ENCODE measurements at places on chromosomes 3 and 15.
A peak's percentile ranks its signal among the peaks of the same experiment; 100 is the strongest.

GRCh38 chr3:39491733-39492350, 24.4 kb downstream of the MOBP start:
- no peak for DNase-seq

DNA sequence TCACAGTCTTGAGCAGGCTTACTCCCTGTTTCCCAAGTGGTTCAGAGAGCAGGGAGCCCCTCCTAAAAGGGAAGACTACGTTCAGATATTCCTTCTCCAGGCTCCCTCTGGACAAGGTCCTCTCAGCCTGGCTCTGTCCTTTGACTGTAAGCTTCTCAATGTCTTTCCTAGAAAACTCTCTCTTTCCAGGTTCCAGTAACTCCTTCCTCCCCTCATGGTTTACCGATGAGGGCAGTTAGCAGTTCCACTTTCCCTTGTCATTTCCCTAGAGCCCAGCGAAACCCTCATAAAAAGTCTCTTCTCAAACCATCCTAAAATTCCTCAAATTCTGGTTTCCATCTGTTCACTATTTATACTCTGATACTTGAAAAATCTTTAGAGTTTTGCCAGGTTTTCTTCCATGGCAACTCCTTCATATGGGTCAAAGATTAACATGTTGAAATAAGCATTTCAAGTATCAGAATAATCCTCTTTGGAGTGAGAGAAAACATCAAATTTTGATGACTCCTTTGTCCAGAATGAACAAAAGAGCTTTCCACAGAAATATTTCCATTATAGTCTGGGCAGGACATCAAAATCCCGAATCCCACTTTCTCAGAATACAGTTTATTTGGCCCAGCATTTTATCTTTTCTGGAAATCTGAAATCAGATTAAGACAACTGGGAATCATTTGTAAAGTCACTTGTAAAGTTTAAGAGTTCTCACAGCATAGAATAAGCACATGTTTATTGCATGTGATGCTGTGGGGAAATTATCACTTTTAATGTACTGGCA, 599.4 kb downstream of the UNC13C start:
- DNase-seq, result no peak

DNA sequence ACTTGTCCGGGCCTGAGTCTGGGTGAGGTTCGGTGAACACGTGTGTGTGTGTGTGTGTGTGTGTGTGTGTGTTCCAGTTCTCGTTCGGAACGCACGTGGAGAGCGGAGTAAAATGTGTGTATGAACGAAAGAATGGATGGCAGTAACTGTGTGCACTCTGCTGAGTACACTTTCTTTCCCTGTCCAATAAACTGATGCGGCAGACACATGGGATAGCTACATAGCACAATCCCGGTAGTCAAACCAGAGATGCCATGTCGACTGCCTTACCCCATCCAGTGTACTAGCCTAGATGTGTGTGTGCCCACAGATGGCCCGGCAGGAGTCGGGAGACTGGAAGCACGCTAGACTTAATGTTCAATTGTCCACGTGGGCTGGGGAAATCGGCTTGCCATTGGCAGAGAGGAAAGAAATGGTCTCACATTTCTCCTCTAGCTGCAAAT, 507 bp upstream of the GOLIM4 start:
- peak; percentile 85 for DNase-seq

- no peak for DNase-seq
Observed at GRCh38 chr15:96470681-96471310, 140.3 kb downstream of the NR2F2 start.

- no peak for DNase-seq
Observed at GRCh38 chr3:140233702-140234101, 298.7 kb downstream of the CLSTN2 start.

GRCh38 chr3:146203776-146204175, 42.8 kb upstream of the PLOD2 start:
- no peak for DNase-seq

DNA sequence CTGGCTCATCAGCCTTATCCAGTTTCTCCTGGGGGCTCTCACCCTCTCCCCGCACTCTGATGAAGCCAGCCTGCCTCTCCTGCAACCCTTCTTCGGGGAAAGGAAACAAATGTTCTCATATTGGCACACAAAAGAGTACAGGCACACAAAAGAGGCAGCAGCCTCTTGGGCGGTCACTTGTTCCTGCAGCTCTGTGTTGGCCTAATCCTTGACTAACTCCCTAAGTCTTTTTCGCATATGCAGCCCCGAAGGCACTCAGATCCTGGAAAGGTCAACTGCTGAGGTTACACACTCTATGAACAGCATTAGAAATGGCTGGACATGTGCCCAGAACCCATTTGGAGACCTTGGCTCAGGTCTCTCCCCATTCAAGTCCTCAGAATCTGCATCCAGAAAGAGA, 7.4 kb upstream of the CAMP start:
- no peak for DNase-seq

DNA sequence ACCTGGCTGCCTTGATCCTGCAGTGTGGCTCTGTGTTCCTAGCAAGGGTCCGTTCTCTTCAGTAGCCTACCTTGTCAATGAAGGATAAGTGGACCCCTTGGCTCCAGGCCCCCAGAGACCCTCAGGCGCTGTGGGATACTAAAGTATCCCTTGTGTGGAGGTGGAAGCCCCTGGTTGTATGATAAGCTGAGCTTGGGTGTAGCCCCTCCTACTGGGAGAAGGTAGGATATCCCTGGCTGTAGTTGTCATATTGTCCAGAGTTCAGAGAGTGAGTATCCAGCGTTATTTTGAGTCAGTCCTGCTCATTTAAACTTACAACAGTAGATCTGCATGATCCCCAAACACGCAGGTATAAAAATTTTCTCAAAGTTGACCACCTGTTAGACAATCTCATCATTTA, 496.8 kb downstream of the CNTN4 start:
- no peak for DNase-seq

DNA sequence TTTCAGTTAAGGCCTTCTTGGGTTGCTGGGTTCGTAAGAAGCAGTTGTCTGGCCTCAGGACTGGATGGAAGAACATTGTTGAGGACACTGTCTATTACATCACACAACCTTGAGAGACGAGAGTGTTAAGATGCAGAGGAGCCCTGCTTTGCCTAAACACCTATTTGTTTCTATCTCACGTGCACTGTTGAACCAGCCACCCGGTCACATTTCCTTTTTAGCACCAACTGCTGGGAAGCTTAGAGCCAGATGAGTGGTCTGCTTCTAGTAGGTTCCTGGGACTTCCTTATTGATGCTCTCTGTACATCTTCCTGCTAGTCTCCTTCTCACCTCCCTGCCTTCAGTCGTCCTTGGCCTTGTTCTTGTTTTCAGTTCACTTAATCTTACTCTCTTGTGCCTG, 22.3 kb downstream of the CAND2 start:
- no peak for DNase-seq

DNA sequence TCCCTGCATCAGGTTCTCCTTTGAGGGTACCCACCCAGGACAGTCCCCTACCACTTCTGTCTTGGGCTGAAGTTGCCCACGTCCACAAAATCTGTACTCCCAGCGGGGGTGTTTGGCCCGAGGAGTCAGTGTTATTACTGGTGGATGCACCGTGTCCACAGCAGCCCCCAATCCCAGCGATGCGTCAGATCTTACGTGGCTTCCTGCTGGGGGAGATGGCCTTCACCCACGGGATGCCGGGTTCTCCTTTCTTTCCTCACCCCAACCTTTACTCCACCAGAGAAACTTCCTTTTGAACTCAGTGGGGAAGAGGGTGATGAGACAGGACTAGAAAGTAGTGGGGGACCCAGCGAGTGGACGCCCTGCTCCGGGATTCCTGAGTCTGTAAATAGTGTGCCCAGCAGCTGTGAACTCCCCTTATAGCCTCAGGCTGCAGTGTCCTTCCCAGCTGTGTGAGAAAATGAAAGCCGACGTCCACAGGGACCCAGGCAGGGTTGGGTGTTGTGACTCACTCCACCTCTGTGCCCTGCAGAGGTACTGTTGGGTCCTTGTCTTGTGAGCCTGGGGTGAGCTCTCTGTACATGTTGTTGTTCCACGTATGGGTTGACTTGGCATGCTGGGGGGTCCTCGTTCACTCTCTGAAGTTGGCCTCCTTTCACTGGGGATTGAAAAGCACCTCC, 31.5 kb downstream of the CRTAP start:
- no peak for DNase-seq

DNA sequence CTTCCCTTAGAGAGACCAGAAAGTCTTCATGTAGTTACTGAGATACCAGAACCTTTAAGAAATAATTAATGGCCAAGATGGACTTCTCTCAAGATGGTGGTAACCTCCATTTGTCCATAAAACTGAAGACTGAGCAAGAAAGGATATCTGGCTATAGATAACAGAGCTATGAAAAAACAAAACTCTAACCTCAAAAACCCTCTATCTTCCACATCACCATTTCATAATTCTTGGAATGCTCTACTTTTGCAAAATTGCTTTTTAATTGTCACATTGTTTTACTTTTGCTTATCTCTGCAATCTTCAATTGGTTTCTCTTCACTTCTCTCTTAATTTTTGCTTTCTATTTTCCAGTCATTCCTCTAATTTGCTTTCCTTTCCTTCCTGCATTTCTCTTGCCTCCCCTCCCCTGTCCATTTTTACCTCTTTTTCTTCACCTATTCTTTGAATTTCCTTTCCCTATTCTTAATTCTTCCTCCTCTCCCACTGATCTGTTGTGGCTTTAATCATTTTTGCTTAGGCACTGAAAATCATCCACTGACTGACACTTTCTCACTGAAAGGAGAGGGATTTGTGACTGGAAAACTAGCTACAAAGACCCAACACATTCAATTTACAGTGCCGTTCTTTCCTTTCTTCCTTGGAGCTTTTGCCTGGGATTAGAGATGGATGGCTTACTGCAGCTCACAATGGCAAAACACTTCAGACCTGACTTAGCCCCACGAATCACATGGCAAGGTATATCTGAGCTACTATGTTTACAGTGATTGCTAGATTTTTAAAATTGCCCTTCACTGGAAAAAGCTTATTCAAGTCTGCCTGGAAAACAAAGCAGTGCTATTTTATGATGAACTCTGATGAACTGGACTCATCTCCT, 242.8 kb downstream of the CHST2 start:
- no peak for DNase-seq

GRCh38 chr15:99645543-99645935, 79.8 kb downstream of the MEF2A start:
- no peak for DNase-seq

- DNase-seq, result no peak
Observed at GRCh38 chr3:156258301-156258700, 137.9 kb downstream of the KCNAB1 start.

- peak; percentile 13 for DNase-seq
Observed at GRCh38 chr3:3196148-3196861, 16.8 kb upstream of the CRBN start.

GRCh38 chr3:122052968-122053367, 2.2 kb upstream of the CD86 start:
- no peak for DNase-seq

DNA sequence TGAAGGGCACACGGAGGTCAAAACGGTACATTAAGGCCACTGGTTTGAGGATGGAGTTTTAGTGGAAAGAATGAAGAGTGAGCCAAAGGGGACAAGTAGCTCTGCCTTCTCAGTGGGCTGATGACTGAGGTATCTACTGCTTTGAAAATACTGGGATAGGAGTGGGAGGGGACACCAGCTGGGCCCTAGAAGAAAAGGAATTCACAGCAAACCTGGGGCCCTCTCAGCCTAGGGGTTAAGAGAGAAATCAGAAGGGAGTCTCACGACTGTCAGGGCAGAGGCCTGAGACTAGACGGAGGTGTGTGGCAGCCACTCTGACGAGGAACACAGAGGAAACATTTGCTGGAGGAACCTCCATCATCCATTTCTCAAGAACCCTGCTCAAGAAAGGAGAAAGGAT, 75.1 kb downstream of the TNIK start:
- no peak for DNase-seq
